ENCODE measurements at places on chromosomes 6 and 20.

DNA sequence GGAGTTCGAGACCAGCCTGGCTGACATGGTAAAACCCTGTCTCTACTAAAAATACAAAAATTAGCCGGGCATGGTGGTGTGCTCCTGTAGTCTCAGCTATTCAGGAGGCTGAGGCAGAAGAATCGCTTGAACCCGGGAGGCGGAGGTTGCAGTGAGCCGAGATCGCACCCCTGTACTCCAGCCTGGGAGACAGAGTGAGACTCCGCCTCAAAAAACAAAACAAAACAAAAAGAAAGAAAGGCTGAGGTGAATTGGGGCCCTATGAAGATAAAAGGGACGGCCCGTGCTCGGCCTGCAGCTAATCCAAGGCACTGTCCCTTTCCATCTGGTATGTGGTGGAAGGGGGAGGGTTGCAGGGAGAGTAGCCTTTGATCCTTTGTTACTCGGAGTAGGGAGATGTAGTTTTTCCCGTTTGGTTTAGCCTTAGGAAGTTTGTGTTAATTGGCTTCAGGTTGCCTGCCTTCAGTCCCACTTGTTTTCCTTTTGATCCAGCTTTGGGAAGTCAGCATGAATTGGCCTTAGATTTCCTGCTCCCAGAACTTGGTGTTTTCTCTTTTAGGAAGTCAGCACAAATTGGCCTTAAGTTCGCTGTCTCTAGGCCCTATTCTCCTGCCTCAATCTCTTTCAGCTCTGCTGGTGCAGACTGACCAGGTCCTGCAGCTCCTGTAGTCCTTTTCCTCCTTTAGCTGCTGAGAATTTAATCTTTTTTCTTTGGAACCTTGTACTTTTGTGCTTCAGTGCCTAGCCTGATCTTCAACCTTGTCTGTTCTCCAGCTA, 36.1 kb upstream of the PAQR8 start:
- DNase-seq, result no peak

GRCh38 chr20:47468290-47469050, 33.2 kb upstream of the NCOA3 start:
- DNase-seq, result no peak

- DNase-seq, result no peak
These were observed 5.6 kb upstream of the HTR1B start for GRCh38 chr6:77468939-77469338.

- no peak for DNase-seq
These were observed 65.1 kb upstream of the TOP1 start for GRCh38 chr20:40963505-40963845.

GRCh38 chr6:165769401-165769800, 106.4 kb upstream of the PDE10A start:
- no peak for DNase-seq

- DNase-seq, result no peak
These were observed 7.0 kb downstream of the PNPLA1 start for GRCh38 chr6:36276581-36277536.

DNA sequence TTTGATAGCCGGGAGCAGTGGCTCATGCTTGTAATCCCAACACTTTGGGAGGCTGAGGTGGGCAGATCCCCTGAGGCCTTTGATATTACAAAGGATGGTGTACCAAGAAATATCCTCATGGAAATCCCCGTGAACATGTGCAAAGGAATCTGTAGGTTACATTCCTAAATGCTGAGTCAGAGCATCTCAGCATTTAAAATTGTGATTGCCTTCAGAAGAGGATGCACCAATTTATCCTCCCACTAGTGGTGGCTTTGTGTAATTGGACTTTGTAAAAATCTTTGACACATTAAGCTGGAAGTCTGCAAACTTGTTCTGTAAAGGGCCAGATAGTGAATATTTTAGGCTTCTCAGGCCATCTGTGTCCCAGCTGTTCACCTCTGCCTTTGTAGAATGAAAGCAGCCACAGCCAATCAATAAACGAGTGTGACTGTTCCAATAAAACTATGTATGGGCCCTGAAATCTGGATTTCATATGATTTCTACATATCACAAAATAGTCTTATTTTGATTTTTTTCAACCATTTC, 11.8 kb downstream of the TMEM14B start:
- no peak for DNase-seq

DNA sequence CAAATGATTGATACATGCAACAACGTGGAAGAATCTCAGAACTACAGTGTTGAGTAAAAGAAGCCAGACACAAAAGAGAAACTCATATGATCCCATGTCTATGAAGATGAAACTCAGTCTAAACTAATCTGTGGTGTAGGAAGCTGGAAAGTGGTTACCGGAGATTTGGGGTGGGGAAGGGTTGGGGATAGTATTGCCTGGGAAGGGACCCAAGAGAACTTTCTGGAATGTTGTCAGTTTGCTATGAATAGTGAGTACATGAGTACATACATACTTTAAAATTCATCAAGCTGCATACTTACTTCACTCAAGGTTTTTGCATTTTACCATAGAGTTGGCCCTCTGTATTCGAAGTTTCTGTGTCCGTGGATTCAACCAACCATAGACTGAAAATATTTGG, 106.0 kb downstream of the SAMD5 start:
- DNase-seq, result no peak

GRCh38 chr20:20215976-20216727, 151.8 kb upstream of the INSM1 start:
- DNase-seq, result peak; percentile 95

DNA sequence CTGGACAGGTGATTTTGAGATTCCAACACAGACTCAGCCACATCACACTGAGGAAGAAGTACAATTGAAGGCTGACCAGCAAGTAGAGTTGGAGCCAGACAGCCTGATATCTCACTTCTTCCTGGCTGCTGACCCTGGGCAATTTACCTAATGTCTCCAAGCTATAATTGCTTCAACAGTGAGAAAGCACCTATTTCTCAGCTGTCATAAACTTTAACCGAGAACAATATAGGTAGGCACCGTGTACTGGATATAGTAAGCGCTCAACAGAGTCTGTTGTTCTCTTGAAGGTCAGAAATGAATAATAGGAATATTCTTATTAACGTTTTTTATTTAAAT, 28.3 kb downstream of the STX7 start:
- no peak for DNase-seq

DNA sequence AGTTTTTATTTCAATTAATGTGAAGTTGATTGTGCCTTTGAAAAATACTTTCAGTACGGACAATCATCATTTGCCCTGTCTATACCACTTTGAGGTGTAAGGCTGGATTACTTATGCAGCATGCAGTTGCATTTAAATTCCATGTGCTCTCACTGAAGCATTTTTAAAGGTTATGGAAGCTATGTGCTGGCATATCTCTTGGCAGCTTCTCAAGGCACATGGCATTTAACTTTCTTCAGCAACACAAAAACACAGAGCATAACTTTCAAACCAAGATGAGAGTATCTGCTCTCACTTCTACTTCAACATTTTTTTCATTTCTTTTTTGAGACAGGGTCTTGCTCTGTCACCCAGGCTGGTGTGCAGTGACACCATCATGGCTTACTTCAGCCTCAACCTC, 360.6 kb upstream of the RUNX2 start:
- DNase-seq, result no peak

GRCh38 chr6:122422614-122423267, 23.3 kb downstream of the HSF2 start:
- DNase-seq, result no peak

GRCh38 chr6:169406034-169406433, 152.4 kb upstream of the THBS2 start:
- no peak for DNase-seq
